ENCODE measurements at places on chromosomes 16 and 17. TPM values are rescaled to one million over a fixed set of nuclear protein-coding genes. Genes with fewer than 3 reads are reported as not detected.

GRCh38 chr16:83732536-83732935 is 75.2 kb upstream of the HSBP1 start:
- no peak for DNase-seq

DNA sequence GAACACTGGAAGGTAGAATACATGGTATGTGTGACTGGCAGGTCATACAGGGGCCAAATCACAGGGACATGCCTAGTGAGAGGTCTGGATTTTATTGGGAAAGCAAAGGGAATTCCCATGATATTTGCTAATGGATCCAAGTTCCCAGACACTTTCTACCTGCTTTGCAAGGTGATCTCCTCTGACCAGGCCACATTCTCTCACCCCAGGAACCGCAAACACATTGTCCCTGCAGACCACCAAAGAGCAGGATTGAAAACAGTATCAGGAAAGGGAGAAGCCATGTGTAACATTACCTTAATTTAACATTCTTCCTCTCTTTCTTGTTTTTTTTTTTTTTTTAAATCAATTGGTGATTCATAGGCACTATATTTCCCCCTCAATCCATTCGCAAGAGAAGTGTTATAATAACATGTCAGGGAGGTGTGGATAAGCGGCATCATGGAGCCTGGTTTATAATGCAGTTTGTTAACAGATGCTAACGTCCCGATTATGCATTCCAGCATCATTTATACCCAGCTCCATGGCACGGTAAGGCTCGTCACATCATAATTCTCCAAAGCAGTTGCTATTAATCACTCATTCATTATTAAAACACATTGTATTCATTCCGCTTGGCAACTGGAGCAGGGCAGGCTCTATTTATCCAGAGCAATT is 155.1 kb upstream of the CCL2 start:
- no peak for DNase-seq

DNA sequence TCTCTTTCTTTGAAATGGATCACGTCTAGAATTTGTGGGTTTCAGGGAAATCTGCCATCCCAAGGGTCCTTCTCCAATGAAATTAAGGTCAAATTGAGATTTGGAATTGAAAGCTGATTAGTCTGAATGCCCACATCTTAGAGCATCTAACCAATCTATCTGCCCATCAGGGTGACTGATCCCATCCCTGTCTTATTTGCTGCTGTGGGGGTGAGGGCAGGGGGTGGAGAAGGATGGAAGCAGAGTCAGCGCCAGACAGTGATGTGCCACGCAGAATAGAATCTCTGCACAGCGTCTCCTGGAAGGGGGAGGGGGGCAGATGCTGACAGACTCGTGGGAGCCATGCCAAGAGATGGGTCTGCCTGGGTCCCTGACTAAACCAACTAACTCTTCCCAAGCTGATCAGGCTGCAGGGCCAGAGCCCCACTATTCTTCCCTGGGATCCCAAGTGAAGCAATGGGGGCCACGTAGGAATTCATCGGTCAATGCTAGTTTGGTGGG is 32.1 kb downstream of the CDK5RAP3 start:
- DNase-seq: peak; percentile 46

GRCh38 chr16:14211856-14212543 is 140.9 kb downstream of the MRTFB start:
- no peak for DNase-seq

GRCh38 chr16:75252049-75252864 is 833 bp upstream of the BCAR1 start:
- DNase-seq: no peak

DNA sequence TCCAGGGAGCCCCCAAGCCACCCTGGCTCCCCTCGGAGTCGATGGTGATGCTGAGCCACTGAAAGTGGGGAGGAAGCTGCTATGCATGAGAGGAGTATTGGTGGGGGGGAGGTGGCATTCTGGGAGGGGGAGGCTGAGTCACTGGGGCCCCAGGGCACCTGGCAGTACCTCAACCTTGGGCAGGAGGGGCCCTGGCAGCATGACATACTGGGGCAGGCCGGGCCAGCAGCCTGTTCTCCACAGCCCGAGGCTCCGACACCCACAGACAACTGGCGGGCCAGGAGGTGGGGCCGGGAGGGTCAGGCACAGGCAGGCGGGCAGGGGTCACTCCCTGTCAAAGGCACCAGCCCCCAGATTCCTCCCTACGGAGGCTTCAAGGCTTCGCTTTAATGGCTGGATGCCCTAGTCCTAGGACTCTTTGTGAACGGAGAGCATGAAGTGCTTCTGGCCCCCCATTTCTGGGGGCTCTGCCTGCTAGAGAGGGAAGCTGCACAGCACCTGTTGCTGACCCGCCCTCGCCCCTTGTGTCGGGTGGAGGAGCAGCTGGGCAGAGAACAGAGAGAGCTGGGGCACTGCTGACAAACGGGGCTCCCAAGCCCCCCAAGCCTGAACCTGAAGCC is 928 bp downstream of the CASKIN2 start:
- DNase-seq: peak; percentile 50

- DNase-seq: no peak
Measured at GRCh38 chr17:34781071-34781470, 180.2 kb downstream of the CCT6B start.

DNA sequence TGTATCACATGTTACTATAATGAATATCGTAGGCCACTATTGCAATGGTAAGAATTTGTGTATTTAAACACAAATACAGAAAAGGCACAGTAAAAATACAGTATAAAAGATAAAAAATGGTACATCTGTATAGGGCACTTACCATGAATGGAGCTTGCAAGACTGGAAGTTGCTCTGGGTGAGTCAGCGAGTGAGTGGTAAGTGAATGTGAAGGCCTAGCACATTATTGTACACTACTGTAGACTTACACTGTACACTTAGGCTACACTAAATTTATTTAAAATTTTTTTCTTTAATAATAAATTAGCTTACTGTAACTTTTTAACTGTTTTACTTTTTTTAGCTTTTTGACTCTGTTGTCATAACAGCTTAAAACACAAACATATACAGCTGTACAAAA is 42.5 kb downstream of the AKAP10 start:
- DNase-seq: no peak

- DNase-seq: no peak
Measured at GRCh38 chr17:64214950-64215349, 48.1 kb downstream of the TEX2 start.

DNA sequence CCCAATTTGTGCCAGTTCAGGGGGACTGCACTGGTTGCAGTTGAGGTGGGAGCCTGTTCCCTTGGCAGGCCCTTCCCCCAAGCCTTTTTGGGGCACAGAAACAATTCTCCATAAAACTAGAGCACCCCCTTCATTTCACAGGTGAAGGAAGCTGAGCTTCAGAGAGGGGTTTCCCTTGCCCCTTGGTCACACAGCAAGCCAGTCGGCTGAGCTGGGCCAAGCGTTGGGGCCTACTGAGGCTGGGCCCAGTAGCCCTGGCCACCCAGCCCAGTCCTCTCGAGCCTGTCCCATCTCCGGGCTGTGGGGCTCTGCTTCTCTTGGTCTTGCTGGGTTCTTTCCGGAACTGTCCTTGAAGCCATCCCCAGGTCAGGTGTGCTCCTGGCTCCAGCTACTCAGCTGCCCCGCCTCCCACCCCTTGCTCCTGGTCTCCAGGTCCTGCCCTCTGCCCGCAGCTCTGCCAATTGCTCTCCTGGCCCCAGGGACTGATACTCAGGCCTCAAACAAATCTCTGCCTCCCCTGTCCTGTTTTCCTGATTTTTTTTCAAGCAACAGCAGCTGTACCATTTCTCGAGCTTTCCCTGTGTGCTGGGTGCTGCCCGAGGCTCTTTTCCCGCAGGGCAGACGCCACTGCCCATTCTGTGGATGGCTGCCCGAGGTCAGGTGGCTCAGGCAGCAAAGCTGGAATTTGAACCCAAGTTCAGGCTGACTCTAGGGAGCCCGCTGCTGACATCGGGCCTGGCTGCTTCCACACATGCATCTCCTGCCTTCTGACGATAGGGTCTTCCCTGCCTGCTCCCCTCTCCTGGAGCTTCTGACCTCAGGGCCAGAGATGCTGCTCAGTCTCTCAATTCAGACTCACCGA is 87.4 kb upstream of the NKD1 start:
- DNase-seq: no peak

DNA sequence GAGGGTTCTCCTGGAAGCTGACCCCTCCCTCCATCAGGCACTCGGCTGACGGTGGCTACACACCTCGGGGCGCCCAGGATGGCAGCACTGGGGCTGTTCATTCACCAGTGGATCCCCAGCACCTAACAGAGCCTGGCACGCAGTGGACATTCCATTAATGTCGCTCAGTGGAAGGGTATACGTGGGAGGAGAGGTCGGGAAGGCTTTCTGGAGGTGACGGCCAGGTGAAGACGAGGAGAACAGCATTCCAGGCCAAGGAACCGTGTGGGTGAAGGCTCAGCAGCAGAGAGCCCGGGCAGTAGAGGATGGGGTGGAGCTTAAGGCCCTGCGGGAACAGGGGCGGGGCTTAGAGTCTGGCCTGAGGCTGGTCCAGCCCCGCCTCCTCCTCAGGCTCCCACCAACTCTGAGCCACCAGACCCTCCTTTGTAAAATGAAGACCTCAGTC is 2.5 kb upstream of the HS3ST6 start:
- peak; percentile 68 for DNase-seq

DNA sequence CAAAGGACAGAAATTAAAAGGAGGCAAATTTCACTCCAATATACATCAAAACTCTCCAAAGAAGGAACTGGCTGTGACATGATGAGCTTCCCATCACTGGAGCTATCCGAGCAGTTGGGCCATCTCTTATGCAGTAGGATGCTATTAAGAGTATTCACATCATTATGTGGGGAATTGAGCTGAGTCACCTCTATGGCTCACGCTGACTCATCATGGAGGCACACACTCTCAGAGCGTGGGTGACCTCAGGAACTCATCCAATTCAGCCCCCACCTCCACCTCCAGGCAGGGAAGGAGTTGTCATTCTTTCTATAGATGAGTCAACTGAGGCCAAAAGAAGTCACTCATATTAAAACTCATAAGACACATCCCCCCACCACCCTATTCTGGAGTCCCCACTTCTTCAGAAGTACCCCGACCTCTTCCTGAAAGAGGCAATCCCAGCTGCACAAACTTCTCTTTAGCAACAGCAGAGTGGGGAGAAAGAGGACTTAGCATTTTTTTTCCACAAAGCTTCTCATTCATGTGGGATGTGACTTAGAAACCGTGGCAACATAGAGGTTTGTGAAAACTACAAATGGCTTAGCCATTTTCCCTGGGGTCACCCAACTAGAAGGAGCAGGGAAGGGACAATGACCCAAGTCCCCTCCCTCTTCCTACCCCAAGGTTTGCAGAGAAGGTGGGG is 32.5 kb downstream of the ABCC12 start:
- peak; percentile 63 for DNase-seq

DNA sequence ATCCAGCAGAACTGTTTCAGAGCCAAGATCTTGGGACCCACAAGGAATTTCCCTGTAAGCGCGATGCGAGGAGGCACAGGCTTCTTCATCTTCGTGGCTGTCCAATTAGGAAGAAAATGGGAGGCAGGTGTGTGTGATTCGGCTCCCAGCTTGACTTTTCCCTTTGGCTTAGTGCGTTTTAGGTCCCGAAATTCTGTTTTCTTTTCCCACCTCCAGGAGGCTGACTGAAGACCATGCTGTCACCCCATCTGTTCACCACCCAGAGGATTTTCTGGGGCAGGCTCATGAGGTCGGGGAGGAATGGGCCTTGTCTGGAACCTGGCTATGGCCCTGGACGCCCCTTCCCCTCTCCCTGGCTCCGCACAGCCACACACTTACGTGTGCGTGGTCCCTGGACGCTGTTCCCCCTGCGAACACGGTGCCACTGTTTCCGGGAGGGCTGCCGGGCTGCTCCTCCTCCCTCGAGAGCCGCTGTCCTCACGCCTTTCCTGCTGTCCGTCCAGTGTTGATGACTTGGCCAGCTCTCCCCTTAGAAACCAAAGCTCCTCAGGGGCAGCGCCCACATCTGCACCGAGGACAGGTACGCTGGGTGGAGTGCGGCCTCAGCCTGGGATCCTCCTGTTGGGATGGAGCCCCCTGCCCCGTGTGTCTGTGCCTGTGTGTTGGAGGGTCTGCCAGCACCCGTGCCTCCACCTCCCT is 2.7 kb upstream of the PABPN1L start:
- no peak for DNase-seq

GRCh38 chr16:55328611-55329569 is 4.9 kb downstream of the IRX6 start:
- DNase-seq: no peak

- DNase-seq: peak; percentile 75
Measured at GRCh38 chr17:6639586-6640535, 650 bp downstream of the KIAA0753 start.

DNA sequence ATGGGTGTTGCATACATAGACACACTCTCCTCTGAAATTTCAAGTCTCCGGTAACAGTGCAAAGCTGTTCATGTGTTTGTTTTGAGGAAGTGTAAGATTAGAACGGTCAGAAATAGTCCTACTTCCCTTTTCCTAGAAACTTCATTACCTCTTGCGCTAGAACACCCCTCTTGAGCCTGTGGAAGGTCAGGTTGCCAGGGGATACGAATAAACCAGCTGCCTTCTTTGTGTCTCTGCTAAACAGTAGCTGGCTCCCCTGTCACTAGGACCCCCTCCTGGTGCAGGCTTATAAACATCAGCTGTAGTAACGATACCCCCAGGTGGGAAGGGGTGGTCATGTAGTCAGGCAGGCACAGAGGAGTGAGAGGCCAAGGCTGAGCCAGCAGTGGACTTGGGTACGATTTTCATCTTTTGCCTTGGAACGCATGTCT is 113.4 kb upstream of the RCVRN start:
- no peak for DNase-seq

DNA sequence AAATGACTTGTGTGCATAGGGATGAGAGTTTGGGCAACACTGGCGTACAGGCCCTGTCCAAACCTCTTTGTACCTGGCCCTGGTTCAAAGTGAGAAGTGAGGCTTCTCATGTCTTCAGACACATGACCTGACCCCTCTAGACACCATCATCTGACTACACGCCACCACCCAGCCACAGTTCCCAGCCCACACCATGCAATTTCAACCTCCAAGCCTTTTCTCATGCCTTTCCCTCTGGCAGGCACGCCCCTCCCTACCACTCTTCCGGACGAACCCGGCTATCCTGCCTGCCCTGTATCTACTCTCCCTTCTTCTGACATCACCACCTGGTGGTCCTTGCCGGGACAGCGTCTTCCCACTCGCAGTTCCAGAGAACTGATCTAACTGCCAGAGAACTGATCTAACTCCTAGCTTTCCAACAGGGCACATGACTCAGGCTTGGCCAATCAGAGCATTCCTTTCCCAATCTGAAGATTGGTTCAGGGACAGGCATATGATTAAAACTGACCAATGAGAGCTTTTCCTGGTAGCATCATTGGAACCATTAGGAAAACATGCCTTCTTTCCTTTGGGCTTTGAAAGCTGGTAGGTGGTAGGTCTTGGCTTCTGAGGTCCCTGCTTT is 27.1 kb upstream of the IL21R start:
- DNase-seq: peak; percentile 77

The SREBF1 gene
- total RNA-seq: 47.0 TPM

The SLC16A6 gene
- total RNA-seq: 0.44 TPM

The CORO6 gene
- total RNA-seq: 1.5 TPM

The CLDN6 gene
- total RNA-seq: 297 TPM

The CA7 gene
- 2.5 TPM for total RNA-seq

The ADAT1 gene
- 37.9 TPM for total RNA-seq

The MYCBPAP gene
- total RNA-seq: 0.43 TPM

The PYY gene
- not detected for total RNA-seq

The KRT27 gene
- not detected for total RNA-seq

The CHMP6 gene
- total RNA-seq: 27.8 TPM

The ZP2 gene
- 0.20 TPM for total RNA-seq

The SLC6A4 gene
- 3.8 TPM for total RNA-seq
